ENCODE measurements at places on chromosomes 2 and 18.
A peak's percentile ranks its signal among the peaks of the same experiment; 100 is the strongest.

DNA sequence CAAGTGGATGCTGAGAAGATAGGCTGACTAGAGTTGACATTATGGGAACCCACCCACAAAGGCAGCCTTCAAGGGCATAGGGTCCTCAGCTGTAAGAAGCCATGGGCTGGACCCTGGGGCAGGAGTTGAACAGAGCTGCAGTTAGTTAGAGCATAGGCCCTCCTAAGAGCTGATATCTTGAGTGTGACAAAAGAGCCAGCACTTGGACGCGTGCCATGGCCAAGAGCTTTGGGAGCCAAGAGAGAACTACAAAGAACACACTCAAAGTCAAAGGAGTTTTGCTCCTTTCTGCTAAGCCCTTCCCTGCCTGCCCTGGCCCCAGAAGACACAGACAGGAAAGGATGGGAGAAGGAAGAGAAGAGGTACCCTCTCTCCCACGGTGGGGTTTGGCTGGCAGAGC is 29.9 kb upstream of the AGAP1 start:
- DNase-seq, result no peak

DNA sequence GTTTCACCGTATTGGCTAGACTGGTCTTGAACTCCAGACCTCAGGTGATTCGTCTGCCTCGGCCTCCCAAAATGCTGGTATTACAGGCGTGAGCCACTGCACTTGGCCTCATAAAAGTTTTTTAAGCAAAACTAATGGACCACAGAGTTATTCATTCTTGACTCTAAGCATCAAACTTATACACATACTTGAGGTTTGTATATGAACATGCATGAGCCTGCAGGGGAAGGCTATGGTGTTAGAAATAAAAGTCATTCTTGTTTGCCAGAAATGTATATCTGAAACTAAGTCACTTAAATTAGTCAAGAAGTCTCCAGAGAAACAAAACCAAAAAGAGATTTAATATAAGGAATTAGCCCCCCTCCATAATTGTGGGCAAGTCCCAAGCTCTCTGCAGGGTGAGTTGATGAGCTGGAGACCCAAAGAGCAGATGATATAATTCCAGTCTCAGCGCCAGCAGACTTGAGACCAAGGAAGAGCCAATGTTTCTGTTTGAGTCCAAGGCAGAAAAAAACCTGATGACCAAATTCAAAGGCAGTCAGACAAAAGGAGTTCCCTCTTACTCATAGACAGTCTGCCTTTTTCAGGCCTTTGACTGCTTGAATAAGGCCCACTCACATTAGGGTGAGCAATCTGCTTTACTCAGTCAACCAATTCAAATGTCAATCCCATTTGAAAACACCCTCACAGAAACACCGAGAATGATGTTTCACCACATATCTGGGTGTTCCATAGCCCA is 69.0 kb upstream of the DSG1 start:
- no peak for DNase-seq

- no peak for DNase-seq
These were observed 61.7 kb upstream of the WIPF1 start for GRCh38 chr2:174659069-174659900.

GRCh38 chr2:108297436-108298141 is 8.9 kb downstream of the SULT1C2 start:
- DNase-seq, result no peak

DNA sequence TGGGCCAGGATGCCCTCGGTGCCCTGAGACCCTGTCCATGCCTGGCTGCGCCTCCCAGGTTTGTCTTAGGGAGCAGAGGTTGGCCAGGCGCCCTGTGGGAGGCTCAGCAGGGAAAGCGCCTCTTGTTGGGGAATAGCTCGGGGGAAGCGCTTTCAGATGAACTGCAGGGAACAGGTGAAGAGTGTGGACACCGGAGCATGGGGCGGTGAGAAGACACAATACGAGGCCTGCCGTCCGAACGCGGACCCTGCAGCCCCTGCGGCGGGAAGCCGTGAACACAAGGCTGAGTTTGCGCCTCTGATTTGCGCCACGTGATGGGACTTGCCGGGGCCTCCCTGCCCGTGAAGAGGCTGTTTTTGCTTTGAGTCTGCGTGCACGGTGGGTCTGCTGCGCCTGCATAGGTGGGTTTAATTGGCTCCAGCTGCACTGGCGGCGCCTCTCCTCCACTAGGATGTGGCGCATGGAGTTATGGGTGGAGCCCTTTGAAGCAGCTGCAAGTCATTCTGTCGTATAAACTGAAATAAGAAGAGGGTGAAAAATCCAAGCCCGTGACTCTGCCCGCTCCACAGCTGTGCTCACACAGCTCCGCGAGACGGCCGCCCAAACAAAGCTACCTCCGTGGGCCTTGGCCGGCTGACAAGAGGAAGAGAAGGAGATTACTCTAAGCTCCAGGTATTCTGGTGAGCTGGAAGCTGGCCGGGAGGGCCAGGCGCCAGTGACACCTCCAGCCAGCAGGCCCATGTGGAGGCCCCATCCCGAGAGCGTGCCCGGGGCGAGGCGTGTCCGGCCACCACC is 103.5 kb upstream of the CTDP1 start:
- DNase-seq, result no peak

DNA sequence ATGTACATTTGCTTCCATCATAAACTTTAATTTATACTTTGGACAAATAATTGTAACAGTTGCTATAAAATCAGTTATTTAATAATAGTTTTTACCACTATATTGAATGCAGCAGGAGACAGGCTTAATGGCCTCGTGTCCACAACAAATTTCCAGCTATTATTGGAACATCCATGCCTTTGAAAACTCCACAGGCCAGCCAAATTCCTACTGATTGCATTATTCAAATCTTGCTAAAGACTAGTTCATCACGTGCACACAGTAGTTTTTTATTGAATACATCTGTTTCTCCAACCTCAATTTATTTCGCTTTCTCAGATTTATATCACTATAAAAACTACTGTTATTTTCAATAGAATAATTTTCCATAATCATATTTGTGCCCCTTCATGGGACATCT is 18.4 kb upstream of the PTPRM start:
- no peak for DNase-seq

- no peak for DNase-seq
These were observed 5.7 kb downstream of the PPP1R1C start for GRCh38 chr2:181991171-181991885.

DNA sequence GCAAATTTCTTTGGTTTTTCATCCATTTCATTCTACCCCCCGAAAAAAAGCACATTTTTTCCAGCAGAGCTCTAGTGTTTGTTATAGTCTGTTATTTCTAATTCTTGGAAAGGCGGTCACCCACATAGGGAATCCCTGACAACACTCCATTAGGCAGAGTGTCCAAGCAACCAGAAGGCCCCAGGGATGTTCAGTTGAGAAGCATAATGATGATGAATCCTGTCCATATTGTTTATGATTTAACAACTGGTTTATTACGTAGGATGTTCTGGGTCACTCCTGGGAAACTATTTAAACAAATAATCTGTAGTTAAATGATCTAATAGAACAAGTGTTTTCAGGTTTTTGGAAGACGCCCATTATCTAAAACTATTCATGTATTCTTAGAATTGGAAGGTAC is 388.7 kb downstream of the TNS1 start:
- DNase-seq, result no peak

- DNase-seq, result no peak
These were observed 109.1 kb downstream of the TMEM17 start for GRCh38 chr2:62396880-62397279.

- DNase-seq, result no peak
These were observed 29.1 kb downstream of the DRC1 start for GRCh38 chr2:26430826-26431225.

DNA sequence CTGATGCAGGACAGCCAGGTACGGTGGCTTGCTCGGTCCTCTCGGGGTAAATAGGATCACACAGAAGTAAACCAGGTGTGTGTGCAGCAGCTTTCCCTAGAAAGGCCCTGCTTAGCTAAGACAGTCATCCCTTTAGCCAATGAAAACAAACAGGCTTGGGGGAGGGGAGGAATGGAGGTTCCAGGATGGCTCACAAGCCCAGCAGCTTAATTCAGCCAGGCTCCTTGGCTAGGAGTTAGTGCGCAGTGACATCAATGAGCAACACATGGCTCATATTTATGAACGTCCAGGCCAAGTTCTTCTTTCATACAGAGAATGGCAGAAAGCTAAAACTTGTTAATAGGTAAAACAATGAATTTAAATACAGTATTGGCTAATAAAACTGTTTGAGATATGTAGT is 10.2 kb downstream of the IAH1 start:
- DNase-seq, result no peak

DNA sequence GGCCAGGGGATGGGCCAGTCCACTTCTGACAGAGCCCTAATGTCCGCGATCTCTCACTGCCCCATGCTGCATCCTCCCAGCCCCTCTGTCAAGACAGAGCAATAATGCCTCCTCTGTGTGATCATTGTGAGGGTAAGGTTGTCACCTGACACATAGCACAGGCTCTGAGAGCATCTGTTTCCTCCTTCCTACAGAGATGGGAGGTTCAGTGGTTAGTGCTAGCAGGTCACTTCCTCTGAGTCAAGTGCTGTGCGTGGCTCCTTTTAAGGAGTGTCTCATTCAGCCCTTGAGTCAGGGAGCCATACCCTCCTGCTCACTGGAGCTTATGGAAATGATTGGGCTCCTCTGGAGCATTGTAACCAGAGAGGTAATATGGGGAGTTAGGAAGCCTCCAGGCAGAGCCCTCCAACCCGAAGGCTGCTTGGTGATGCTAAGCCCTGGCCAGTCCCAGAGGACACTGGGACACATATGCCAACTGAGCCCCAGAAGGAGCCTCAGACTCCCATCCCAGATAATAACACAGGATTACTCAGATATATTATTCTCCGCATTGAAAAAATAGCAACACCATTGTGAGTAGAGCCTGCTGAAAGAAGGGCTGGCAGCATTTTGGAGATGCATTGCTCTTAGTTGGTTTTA is 189.0 kb downstream of the GALNT1 start:
- DNase-seq, result no peak

GRCh38 chr18:48719974-48720654 is 181.3 kb downstream of the CTIF start:
- DNase-seq, result no peak

DNA sequence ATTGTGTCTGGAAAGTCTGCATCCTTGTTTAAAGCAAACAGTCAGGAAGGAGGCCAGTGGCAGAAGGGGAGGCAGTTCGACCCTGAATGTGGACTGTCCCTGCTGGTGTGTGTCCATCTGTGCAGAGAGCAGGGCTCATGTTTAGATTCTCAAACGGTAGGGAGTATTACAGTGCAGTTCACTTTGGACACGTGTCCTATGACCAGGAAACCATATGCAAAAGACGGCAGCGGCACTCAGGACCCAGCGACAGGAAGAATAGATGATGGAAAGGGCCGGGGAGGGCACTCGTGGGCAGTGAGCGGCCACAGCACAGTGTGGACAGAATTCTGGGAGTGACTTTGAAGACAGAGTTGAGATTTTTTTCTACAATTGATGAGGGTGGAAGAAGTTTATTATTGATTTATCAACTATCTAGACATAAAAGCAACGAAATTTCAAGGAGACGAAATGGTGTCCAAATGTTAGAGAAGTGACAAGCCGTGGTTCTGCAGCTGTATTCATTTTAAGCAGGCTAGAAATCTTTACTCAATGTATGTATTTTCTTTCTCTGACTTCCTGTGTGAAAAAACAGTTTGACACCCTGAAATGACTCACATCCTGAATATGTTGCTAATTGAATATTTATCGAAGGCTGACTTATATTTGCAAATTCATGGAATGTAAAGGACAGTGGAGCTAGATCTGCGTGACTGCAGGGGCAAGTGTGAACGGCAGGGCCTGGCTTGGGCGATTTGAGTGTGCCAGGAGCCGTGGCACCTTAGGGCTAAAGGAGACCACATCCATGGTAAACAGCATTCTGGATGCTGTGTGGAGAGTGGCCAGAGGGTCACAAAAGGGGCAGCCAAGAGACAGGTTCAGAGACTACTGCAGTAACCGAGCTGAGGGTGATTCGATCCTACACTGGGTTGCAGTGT is 214.2 kb downstream of the PTGR3 start:
- peak; percentile 24 for DNase-seq
